ENCODE measurements at places on chromosomes 13 and 19. TPM values are rescaled to one million over a fixed set of nuclear protein-coding genes. Genes with fewer than 3 reads are reported as not detected.

DNA sequence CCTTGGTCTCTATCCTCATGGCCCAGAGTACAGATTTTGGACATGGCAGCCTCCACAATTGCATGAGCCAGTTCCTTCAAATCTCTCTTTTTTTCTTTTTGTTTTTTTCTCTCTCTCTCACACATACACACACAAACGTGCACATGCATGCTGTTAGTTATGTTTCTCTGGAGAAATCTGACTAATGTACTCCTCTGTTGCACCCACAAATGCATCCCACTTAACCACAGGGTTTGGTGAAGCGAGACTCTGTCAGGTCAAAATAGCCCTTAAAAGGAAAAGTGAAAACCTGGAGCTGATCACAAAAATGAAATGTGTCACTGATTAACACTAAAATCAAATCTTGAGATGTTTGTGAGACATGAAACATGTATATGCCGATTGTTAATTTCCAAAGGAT, 374.6 kb upstream of the ARGLU1 start:
- no peaks in the 10 kb centered on the region for H3K36me3 ChIP-seq
- H3K4me1 ChIP-seq, result no peaks in the 10 kb centered on the region
- no peak overlapping the region for H3K27ac ChIP-seq
- H3K4me3 ChIP-seq, result no peak overlapping the region

DNA sequence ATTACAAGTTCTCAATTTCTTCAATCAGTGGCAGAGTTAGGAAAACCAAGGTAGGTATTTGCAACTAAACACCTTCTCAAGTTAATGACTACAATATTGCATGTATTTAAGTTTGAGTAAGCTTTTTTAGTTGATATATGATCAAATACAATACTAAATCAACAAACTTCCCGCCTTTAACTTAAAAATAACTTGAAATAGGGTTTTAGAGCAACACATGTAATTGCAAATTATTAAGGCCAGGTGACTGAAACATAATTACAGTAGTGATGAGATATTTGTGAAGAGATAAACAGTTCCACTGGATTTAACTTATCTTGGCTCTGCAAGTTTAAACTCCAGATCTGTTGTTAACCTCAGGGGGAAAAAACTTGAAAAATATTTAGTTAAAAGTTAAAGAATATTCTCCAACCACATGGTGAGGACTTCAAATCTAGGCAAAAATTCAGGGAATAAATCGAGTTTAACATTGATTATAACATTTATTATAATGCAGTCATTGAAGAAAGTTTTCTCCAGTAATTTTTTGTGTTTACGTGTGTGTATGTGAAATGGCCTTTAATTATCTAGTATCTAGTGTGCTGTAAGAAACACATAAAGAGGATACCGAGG, 3.6 kb downstream of the DACH1 start:
- no peak overlapping the region for H3K4me3 ChIP-seq
- DNase-seq, result no peak
- no peaks in the 10 kb centered on the region for H3K36me3 ChIP-seq
- no peaks in the 10 kb centered on the region for H3K27me3 ChIP-seq

DNA sequence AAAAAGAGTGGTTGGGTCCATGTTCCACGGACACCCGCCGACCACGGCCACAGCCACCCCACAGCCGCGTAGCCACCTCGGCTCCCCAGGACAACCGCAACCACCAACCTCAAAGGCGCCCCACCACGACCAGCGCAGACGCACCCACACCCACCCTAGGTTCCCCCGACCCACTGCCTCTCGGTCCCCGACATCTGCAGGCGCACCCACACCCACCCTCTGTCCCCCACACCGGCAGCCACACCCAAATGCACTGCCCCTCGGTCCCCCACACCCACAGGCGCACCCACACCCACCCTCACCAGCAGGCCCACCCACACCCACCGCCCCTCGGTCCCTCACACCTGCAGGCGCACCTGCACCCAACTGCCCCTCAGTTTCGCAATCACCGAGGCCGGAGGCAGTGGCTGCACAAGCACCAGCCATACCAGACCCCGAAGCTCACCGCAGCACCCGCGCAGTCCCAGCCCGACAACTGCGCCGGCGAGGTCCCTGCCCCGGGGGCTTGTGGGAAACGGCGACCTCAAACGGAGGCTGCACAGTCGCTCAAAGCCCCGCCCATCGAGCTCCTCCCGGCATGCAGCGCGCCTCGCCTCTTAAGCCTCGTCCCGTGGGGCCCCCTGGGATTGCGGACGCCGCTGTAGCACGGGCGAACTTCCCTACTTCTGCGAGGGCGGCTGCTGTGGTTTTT, 18.3 kb downstream of the ZNF77 start:
- DNase-seq, result no peak
- H3K27me3 ChIP-seq, result no peaks in the 10 kb centered on the region
- no peaks in the 10 kb centered on the region for H3K36me3 ChIP-seq

DNA sequence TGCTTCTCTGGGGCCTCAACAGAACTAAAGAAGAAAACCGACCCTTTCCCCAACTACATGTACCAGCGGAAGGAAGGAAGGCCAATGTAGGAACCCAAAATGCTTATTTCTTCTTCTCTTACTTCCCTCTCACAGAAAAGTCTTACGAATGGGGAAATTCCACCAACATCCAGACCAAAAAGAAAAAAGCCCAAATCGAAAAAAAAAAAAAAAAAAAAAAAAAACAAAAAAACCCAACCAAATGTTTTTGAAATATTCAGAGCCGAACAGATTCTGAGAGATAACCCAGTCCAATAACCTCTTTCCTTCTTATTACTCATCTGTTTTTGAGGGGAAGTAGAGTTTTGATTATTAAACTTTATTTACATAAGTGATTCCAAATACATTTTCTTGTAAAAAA, 3.9 kb downstream of the PPM1N start:
- H3K27ac ChIP-seq, result no peak overlapping the region
- no peaks in the 10 kb centered on the region for H3K4me1 ChIP-seq
- H3K4me3 ChIP-seq, result no peak overlapping the region
- H3K36me3 ChIP-seq, result no peaks in the 10 kb centered on the region
- no peaks in the 10 kb centered on the region for H3K27me3 ChIP-seq
- DNase-seq, result no peak

- no peak overlapping the region for H3K4me3 ChIP-seq
- H3K36me3 ChIP-seq, result no peaks in the 10 kb centered on the region
- no peaks in the 10 kb centered on the region for H3K4me1 ChIP-seq
These were observed 174.1 kb downstream of the ZNF536 start for GRCh38 chr19:30546332-30546731.

- no peaks in the 10 kb centered on the region for H3K36me3 ChIP-seq
- DNase-seq, result no peak
- H3K27me3 ChIP-seq, result no peaks in the 10 kb centered on the region
- H3K4me1 ChIP-seq, result no peaks in the 10 kb centered on the region
These were observed 173.5 kb downstream of the DCT start for GRCh38 chr13:94305934-94306333.

DNA sequence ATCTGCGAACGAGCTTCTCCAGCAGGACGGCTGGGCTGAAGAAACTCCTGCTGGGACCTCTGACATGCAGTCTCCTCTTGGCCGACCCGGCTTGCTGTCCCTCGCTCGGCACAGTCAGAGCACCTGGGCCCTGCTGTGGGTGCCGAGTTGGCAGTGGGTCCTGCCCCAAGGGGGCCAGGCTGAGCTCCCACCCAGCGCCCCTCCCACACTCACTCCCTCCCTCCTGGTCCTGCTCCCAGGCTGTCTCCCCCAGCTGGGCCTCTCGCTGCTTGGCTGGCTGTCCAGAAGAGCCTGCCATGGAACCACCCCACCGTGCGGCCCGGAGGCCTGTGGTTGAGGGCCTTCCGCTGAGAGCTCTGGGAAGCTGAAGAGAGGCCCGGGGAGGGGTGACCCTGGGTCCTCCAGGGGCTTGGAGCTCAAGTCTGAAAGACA, 6.0 kb downstream of the AKT2 start:
- peaks cover 67% of the 10 kb centered on the region for H3K4me1 ChIP-seq
- H3K4me3 ChIP-seq, result no peak overlapping the region
- no peak overlapping the region for H3K27ac ChIP-seq
- no peak for DNase-seq

DNA sequence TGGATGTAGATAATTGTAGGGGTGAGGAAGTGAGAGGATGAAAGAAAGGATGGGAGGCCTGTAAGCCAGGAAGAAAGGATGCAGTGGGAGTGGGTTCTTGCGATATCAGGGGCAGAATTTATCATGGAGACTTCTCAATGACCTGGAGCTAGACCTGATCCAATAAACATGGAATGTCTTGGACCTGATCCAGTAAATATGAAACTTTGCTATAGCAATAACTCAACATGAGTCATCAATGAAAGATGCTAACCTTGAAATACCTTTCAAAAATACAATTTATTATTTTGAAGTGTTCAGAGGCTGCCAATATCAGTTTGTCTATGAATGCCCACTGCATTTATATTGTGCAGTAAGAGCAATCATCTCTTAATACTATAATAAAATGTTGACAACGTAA, 279.5 kb downstream of the POU4F1 start:
- no peak overlapping the region for H3K27ac ChIP-seq
- H3K4me1 ChIP-seq, result no peaks in the 10 kb centered on the region
- no peak overlapping the region for H3K4me3 ChIP-seq
- no peaks in the 10 kb centered on the region for H3K27me3 ChIP-seq
- no peak for DNase-seq

GRCh38 chr13:112892426-112893206, 76.4 kb upstream of the MCF2L start:
- H3K27ac ChIP-seq, result no peak overlapping the region
- H3K4me1 ChIP-seq, result no peaks in the 10 kb centered on the region
- no peaks in the 10 kb centered on the region for H3K27me3 ChIP-seq
- no peaks in the 10 kb centered on the region for H3K36me3 ChIP-seq
- no peak overlapping the region for H3K4me3 ChIP-seq
- DNase-seq, result no peak

DNA sequence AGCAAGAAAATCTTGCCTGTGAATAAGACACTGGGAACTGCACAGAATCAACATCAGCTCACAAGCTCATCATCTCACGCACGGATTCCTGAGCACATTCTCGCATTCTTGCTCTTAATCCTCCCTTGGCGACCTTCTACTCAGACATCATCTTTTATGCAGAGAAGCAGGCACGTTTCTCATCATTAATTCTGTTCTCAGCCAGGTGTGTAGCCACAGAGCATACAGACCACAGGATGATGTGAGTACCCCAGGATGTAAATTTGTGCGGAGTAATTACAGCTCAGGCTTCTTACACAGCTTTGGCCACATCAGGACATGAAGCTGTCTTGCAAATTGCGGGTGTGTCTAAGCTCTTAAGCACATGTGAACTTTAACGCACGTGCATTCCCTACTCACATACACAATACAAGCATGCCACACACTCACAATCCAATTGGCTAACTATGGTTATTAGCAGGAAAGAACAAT, 36.5 kb upstream of the SACS start:
- H3K36me3 ChIP-seq, result no peaks in the 10 kb centered on the region
- no peak overlapping the region for H3K27ac ChIP-seq
- no peaks in the 10 kb centered on the region for H3K4me1 ChIP-seq
- DNase-seq, result no peak
- no peak overlapping the region for H3K4me3 ChIP-seq

GRCh38 chr13:101639711-101640110, 187.2 kb downstream of the ITGBL1 start:
- no peaks in the 10 kb centered on the region for H3K36me3 ChIP-seq
- H3K27ac ChIP-seq, result no peak overlapping the region
- DNase-seq, result no peak
- H3K27me3 ChIP-seq, result no peaks in the 10 kb centered on the region
- H3K4me3 ChIP-seq, result no peak overlapping the region

GRCh38 chr19:17254636-17255035, 8.9 kb upstream of the NR2F6 start:
- peaks cover 1% of the 10 kb centered on the region for H3K4me1 ChIP-seq
- no peaks in the 10 kb centered on the region for H3K27me3 ChIP-seq
- no peak overlapping the region for H3K27ac ChIP-seq
- no peak for DNase-seq
- H3K36me3 ChIP-seq, result no peaks in the 10 kb centered on the region

GRCh38 chr13:101218484-101218883, 197.8 kb downstream of the NALCN start:
- no peaks in the 10 kb centered on the region for H3K4me1 ChIP-seq
- no peaks in the 10 kb centered on the region for H3K27me3 ChIP-seq

- no peak overlapping the region for H3K4me3 ChIP-seq
- DNase-seq, result no peak
- H3K27me3 ChIP-seq, result no peaks in the 10 kb centered on the region
- H3K4me1 ChIP-seq, result no peaks in the 10 kb centered on the region
These were observed 32.5 kb downstream of the DLEU7 start for GRCh38 chr13:50810998-50811397.

DNA sequence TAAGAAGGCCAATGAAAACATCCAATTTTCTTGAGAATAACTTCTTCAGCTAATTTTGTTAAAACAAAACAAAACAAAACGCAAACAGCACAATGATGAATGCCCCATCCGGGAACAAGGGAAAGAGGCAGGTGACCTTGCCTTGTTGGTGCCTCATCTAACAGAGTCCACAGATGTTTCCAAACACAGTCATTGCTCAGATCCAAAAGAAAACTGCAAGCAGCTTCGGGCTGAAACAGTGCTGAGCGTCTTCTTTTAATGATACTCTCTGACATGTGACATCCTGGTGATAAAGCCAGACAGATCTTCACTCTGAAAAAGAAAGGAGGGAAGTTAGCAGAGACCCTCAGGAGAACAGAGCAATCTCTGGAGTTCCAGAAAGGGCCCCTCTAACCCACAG, 30.4 kb downstream of the IRS2 start:
- no peaks in the 10 kb centered on the region for H3K4me1 ChIP-seq
- DNase-seq, result no peak
- H3K36me3 ChIP-seq, result no peaks in the 10 kb centered on the region
- no peak overlapping the region for H3K4me3 ChIP-seq

DNA sequence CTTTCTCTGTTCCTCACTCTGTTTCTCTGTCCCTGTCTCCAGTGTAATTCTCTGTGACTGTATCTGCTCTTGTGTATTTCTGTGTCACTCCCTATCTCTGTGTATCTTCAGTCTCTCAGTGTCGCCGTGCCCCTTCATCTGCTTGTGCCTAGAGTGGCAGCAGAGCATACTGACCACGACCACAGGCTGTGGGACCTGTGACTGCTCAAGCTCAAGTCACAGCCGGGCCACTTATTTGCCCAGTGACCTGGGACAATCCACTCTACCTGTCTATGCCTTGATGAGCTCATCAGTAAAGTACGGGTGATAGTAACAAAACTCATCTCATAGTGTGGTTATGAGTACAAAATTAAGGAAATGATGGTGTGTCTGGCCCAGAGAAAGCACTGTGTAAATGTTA, 8.7 kb downstream of the TMEM147 start:
- H3K4me3 ChIP-seq, result no peak overlapping the region
- no peaks in the 10 kb centered on the region for H3K36me3 ChIP-seq
- peaks cover 1% of the 10 kb centered on the region for H3K27me3 ChIP-seq
- peaks cover 5% of the 10 kb centered on the region for H3K4me1 ChIP-seq
- no peak for DNase-seq

Gene PROZ
- total RNA-seq, result not detected

Gene FCAR
- not detected for total RNA-seq

Gene IL12RB1
- 0.36 TPM for total RNA-seq

Gene PRSS57
- not detected for total RNA-seq

Gene CPT1C
- 0.23 TPM for total RNA-seq

Gene PNMA8A
- total RNA-seq, result not detected

Gene RASGRP4
- total RNA-seq, result not detected

Gene PCDH17
- total RNA-seq, result 0.26 TPM

Gene SLC25A41
- total RNA-seq, result 0.21 TPM

Gene MPND
- total RNA-seq, result 22.9 TPM

Gene HSD11B1L
- total RNA-seq, result 6.0 TPM

Gene TMEM255B
- 26.3 TPM for total RNA-seq

Gene ARGLU1
- 38.5 TPM for total RNA-seq

Gene EPN1
- total RNA-seq, result 361 TPM
